ENCODE measurements at places on chromosomes 5 and 9. TPM values are rescaled to one million over a fixed set of nuclear protein-coding genes. Genes with fewer than 3 reads are reported as not detected.

Gene EQTN
- total RNA-seq = not detected

Gene SPATA31E1
- total RNA-seq = not detected

Gene SLC28A3
- 0.44 TPM for total RNA-seq

Gene GTF2H2
- 33.3 TPM for total RNA-seq

Gene CTNNAL1
- total RNA-seq = 35.3 TPM

DNA sequence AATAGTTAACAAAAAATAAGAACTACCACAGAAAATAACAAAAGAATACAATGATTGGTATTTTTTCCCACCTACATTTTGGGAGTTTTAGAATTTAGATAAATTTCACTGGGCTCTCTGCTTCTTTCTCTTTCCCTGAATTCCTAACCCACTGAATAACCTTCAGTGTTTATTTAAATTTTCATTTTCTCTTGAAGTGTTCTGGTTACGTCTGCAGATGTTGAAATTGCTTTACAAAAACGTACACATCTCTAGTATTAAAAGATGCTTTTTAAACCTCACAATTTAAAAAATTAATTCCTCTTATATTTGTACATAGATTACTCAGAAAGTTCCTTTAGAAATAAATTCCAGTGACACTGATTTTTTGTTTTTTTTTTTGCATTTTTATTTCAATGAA lies 158.7 kb upstream of the TUT7 start:
- no peak for DNase-seq

- DNase-seq = no peak
These were observed 214.1 kb upstream of the ADCY2 start for GRCh38 chr5:7181841-7182240.

- peak; percentile 60 for DNase-seq
These were observed 90.3 kb upstream of the PHYKPL start for GRCh38 chr5:178322736-178323540.

DNA sequence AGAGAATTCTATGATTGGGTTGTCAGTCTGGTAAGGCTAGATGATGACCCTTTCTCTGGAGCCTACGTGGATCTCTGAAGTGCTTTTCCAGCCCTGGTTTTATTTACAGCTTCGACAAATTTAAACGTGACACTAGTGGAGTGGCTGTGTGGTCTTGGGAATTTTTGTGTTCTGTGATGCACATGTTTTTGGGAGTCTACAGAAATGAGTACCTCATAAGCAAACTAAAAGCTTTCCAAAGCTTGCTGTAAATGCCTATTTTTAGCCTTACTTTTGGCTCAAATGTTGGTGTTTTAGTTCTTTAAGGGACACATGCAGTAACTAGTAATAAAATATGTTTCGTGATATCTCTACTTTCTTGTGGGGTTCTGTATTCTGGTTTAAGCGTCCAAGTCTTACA lies 3.3 kb downstream of the LARP1 start:
- DNase-seq = no peak

GRCh38 chr5:102750151-102750834 lies 4.8 kb upstream of the PAM start:
- no peak for DNase-seq

DNA sequence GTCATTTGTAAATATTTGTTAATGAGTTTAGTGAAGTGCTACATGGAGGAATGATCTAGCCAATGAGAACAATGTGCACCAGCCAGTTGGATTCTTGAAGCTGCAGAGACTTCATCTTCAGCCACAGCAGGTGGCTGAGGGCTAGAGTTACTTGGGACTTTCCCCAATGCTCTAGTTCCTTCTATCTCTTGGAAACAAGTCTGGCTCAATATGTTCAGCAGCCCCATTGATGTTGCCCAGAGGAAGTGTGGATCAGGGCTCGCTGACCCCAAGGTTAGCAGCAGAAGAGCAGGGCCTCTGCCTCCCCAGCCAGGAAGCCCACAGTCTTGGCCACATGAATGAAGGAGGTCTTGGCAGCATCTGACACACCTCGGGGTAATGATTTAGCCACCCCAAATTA lies 117.5 kb downstream of the SLC1A3 start:
- peak; percentile 80 for DNase-seq

DNA sequence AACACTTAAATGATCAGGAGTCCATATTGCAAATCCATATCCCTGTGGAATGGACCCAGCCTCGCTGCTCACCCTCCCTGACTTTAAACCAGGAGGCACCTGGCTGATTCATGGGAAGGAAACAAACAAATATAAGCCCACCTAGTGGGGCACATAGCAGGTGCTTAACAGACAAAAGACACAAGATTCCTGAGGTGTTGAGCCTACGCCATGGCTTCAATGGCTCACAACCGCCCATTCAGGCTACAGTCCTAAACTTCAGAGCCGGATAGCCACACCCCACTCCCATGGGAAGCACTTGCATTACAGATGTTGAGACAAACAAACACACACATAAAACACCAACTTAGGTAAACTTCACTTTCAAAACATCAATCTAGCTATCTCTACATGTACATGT lies 359.9 kb downstream of the ICE1 start:
- no peak for DNase-seq

DNA sequence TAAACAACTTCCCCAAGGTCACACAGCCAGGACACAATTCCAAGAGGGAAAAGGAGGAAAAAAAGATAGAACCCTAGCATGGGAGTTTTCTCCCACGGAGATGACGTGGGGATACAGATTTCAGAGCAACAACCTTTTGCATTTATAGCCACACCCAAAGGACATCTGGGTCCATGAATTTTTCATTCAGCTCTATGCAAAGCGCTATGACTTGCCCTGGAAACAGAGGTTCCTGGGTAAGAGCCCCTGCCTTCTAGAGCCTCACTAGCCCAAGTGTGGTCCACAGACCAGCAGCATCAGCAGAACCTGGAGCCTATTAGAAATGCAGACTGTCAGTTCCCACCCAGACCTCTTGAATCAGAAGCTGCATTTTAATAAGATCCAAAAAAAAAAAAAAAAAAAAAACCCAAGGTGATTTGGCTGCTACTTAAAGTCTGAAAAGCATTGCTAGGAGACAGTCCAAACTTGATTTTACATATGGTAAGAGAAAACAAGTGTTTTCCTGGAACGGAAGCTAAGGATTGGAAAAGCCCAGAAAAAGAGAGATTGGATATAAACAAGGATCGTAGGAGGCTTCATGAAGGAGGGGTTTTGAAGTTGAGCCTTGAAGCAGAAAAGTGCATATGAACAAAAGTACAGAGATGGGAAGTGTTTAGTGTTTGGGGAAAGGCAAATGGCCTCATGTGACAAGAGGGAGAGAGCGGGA lies 17.6 kb upstream of the ADAM19 start:
- DNase-seq = no peak
